Esophagus squamous epithelium (tissue), 5 donors: ENCODE measurements at places on chromosomes 16 and 17. TPM values are rescaled to one million over a fixed set of nuclear protein-coding genes. Genes with fewer than 3 reads are reported as not detected.

- no peak for DNase-seq
These were observed 2.7 kb upstream of the IRX5 start for GRCh38 chr16:54928016-54928356.

GRCh38 chr16:77322757-77323156 lies 112.1 kb downstream of the ADAMTS18 start:
- DNase-seq: no peak

KRT25 gene
- not detected for total RNA-seq

- DNase-seq: no peak
These were observed 6.7 kb downstream of the SMIM5 start for GRCh38 chr17:75639771-75640555.

DNA sequence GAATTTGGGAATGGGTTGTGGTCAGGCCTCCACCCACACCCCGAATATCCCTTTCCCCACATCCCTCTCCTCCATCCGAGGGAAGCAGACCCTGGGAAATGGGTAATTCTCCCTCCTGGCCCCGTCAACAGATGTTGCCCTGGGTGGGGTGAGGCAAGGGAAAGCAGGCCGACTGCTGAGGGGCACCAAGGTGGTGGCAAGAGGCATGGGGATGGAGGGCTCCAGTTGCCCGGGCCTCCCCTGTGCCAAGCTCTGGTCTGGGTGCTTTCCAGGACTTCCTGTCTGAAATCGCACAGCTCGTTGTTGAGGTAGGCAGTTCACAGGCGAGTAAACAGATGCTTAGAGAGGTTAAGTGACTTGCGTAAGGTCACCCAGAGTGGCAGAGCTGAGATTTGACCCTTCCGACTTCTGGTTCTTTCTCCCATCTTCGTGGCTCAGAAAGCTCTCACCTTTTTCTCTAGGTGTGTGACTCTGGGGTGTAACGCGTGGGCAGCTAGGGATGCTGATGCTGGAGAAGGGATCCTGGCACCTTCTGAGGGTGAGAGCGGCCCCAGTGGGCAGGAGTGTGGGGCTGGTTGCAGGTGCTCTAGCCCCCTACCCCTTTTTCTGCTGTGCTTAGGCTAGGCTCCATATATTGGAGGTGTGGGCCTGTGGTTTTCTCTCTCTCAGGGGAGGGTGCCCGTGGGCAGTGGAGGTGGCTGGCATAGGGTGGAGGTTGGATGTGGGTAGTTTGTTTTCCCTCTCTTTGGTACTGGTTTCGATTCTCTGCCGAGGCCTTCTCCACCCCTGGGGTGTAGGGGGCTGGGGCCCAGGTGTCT lies 17.2 kb downstream of the RARA start:
- no peak for DNase-seq

DNA sequence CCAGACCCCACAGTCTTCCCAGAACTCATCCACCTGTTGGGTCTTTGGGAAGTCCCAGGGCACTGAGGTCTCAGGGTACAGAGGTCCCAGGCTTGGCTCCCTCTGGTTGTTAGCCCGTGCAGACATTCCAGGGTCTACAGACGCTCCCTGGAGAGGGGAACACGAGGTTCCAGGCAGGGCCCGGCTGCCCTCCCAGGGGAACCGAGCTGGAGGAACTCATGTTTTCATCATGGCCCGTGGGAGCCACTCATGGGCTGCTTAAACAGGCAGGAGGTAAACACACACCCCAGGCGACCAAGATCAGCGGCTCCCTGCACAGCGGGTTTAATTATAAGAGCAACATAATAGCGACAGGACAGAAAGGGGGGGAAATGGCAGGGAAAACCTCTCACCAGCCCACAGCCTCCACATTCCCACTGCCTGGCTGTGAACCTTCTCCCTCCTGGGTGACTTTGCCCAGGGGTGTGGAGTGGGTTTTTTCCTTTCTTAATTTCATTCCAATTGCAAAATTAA lies 36.5 kb downstream of the TRARG1 start:
- DNase-seq: no peak

- DNase-seq: no peak
These were observed 82.9 kb downstream of the GAS7 start for GRCh38 chr17:10115536-10115932.

- no peak for DNase-seq
These were observed 67.8 kb upstream of the NLK start for GRCh38 chr17:27974531-27975145.

GRCh38 chr17:77049440-77049839 lies 91.3 kb upstream of the SEC14L1 start:
- no peak for DNase-seq

DNA sequence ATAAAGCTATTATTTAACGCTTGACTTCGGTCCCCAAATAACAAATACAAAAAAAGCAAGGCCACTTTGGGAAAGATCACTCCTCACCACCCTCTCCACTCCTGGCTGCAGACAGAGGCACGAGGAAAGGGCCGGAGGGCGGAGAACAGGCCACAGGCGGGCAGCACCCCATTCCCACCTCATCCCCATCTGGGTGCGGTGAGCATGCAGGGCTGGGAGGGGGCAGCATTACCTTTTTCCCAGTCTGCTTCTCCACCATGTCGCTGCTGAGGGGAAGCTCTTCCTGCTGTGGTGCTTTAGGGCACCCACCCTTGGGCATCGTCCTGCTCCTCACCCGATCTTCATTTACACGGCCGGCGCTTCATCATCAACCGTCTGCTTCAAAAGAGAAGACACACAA lies 99.2 kb downstream of the ZNF778 start:
- no peak for DNase-seq

GRCh38 chr17:18961634-18962493 lies 9.9 kb downstream of the SLC5A10 start:
- DNase-seq: no peak

- no peak for DNase-seq
These were observed 15.3 kb downstream of the LCMT1 start for GRCh38 chr16:25126820-25127232.

GRCh38 chr17:4583206-4583605 lies 1.1 kb upstream of the SMTNL2 start:
- no peak for DNase-seq

DNA sequence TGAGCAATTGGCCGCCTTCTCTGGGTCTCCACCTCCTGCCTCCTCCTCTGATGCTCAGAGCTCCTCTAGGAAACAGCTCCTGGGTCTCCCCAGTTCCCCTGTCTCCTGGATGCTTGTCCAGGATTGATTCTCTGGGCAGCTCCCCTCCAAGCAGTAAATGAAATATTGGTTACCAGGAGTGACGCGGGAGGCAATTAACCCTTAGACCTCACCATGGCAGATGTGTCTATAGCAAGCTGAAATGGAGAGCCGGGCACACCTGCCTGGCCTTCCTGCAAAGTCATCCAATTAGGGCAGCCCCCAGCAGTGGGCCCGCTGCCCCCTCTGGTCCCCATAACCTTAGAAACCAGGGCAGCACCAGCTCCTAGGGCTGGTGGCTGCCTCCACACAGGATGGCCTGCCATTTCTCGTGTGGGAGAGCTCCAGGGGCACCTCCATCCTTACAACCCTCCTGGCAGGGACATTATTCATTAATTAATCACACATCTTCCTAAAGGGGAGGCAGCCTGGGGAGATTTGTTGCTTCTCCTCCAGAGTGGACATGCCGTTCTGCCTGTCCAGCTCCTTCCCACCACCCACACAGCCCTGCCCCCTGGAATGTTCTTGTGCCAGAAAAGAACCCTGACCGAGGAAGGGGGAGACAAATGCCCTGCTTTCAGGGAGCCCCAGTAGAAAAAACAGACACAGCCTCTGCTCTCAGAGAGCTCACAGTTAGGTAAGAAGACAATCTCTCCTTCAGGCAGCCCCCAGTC lies 8.3 kb upstream of the KIF18B start:
- no peak for DNase-seq

DNA sequence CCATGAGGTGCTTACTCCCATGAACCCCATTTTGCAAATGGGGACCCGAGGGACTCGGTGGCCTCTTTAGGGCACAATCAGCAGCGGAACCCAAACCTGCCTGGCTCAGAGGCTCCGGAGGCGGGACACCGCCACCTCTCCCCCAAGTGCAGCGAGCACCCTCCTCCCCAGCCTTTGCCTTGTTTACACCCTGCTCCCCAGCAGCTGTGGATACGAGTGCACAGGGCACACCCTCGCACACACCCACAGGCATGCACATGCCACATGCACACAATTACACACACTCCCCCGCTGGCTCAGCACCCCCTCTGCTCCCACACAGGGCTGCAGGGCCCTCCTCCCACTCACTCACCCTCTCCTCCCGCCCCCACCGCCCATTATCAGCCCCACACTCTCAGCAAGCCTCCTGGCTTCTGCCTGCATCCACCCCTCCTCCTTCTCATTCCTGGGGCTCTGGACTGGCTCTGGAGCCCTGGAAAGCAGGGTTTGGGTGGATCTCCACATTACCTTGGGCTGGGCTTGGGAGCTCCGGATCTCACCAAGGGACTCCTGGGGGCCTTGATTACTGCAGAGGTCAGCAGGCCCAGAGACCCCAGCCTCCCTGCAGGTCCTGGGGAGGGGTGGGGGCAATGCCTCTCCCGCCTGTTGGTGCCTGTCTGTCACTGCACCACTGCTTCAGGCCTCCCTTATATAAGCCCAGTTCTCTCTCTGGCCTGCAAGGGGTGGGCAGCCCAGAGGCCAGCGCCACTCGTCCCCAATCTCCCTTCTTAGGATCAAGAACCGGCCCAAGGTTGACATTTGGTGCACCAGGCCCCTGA lies 6.4 kb downstream of the PDK2 start:
- no peak for DNase-seq

- DNase-seq: no peak
These were observed 133.5 kb downstream of the RGS9 start for GRCh38 chr17:65270499-65271253.

DNA sequence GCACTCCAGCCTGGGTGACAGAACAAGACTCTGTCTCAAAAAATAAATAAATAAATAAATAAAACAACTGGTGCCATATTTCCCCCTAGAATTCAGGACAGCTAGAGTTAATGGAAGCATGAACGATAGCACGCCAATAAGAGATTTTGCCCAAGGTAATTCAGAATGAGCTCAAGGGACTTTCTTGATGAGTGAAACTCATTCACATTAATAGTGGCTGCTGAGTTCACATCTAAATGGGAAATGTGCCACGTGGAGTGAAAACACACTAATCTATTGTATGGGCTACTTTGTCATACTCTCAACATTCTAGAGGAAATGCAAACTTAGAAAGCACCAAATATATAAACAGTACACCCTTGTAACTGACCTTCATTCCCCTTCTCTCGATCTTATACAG lies 47.4 kb upstream of the PSMD7 start:
- DNase-seq: no peak

TMC6 gene
- 26.1 TPM for total RNA-seq

PPY gene
- not detected for total RNA-seq

- DNase-seq: no peak
These were observed 162.1 kb downstream of the SHISA9 start for GRCh38 chr16:13063457-13063856.

DNA sequence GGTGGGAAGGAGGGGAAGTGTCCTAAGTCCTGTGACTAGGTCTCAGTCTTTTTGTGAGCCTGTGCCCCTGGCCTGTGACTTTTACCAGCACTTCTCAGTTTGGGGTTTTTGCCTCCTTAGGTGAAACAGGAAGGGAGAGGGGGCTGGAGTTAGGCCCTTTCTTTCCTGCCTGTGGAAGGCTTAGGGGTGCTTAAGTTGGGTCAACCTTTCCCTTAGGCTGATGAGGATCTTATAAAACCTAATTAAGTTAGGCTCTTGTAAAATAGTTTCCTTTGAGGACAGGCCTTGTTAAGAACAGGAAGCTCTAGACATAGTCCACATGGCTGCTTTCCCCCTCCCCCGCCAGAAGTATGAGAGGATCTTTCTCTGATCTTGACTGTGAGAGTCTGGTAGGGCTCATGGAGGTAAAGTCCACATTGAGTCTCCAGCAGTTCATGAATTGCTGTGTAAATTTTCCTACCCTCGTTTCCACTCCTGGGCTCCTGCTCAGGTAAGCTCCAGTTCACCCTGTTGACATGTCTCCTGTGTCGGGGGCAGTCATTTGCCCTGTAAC lies 17.0 kb upstream of the DNASE1 start:
- no peak for DNase-seq

SMTNL2 gene
- total RNA-seq: 0.41 TPM
